Uterus (tissue), 4 donors: ENCODE measurements at places on chromosomes 6 and 20. TPM values are rescaled to one million over a fixed set of nuclear protein-coding genes. Genes with fewer than 3 reads are reported as not detected.
A peak's percentile ranks its signal among the peaks of the same experiment; 100 is the strongest.

GRCh38 chr6:32554116-32554965 is 24.3 kb upstream of the HLA-DRB5 start:
- no peak for DNase-seq

GRCh38 chr20:57934007-57934805 is 224.4 kb upstream of the PMEPA1 start:
- DNase-seq = no peak

DNA sequence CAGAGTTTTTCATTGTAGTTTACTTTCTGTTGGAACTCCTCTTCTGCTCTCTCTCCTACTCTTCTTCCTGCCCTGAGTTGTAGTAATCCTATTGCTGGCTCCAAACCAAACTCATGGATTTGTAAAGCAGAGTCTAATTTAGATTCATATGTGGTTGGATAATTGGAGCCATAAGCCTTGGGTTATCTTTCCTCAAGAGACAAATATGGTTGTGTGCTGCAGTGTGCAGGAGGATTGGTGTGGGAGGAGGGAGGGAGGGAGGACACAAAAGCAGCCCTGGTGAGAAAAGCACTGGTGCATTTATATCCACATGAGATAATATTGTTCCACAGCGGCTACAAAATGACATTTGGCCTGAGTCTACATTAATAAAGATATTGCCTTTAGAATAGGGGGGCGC is 4.2 kb downstream of the HLA-G start:
- DNase-seq = no peak

- no peak for DNase-seq
Observed at GRCh38 chr20:37697314-37697713, 3.5 kb downstream of the CTNNBL1 start.

DNA sequence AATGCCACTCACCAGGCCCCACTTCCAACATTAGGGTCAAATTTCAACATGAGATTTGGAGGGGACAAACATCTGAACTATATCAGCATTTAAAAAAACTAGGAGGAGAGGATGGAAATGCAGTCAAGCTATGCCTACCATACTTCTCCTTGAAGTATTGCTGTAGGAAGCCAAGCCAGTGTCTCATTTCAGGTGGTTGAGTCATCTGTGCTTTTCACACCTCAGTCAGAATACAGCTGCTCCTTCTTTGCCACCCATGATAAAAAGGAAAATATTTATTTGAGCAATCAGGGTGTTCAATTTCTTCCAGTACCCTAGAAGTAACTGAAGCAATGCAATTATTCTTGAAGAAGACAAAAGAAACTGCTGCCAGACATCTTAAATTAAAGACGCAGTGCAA is 47.0 kb upstream of the EEF1E1 start:
- DNase-seq = no peak

- no peak for DNase-seq
Observed at GRCh38 chr6:154320181-154320580, 36.4 kb downstream of the IPCEF1 start.

- no peak for DNase-seq
Observed at GRCh38 chr6:153595903-153596302, 443.1 kb upstream of the OPRM1 start.

DNA sequence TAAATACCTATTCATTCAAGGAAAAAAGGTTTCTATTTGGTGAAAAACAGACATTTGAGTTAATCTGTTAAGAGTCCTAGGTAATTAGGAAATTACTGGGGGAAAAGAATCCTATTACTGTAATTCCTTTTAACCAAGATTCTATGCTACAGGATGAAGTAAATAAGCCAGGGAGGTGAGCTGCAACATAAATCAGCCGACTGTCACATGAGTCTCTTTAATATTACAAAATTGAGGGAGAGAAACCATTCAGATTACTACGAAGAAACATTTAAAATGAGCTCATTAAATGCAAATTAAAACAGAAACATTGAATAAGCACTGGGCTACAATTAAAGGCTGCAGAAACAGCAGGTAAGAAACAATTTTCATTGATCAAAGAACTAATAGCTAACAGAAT is 5.3 kb downstream of the PRKN start:
- no peak for DNase-seq

DNA sequence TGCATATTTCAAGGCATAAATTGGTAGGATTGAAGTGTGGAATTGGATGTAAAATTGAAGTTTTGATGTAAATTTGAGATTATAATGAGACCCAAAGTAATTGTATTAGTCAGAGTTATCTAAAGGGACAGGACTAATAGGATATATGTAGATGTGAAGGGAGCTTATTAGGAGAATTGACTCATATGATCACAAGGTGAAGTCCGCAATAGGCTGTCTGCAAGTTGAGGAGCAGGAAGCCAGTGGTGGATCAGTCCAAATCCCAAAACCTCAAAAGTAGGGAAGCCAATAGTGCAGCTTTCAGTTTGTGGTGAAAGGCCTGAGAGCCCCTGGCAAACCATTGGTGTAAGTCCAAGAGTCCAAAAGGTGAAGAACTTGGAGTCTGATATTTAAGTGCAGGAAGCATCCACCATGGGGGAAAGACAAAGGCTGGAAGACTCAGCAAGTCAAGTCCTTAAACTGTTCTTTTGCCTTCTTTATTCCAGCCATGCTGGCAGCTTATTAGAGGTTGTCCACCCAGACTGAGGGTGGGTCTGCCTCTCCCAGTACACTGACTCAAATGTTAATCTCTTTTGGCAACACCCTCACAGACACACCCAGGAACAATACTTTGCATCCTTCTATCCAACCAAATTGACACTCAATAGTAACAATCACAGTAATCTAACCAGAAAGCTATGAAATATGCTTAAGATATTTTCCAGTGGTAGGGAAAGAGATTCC is 442.6 kb upstream of the PTCHD4 start:
- DNase-seq = no peak

GRCh38 chr20:48360342-48360975 is 467.3 kb downstream of the PREX1 start:
- DNase-seq = no peak

DNA sequence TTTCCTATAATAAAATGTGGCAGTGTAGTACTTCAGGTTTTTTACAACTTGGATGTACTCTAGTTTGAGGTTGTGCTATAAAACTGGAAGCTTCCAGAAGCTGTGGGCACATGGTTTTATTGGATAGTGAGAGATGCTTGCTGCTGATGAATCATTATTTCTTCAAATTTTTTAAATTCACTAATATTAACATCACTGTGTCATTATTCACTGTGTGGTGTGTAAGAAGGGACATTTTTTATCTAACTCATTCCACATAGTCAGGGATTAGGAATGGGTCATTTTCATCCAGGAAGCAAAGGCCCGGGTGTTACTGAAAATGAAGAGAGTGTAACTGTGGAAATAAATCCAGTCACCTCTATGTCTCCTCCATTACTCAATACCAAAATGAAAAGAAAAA is 421.0 kb downstream of the TENT5A start:
- no peak for DNase-seq

DNA sequence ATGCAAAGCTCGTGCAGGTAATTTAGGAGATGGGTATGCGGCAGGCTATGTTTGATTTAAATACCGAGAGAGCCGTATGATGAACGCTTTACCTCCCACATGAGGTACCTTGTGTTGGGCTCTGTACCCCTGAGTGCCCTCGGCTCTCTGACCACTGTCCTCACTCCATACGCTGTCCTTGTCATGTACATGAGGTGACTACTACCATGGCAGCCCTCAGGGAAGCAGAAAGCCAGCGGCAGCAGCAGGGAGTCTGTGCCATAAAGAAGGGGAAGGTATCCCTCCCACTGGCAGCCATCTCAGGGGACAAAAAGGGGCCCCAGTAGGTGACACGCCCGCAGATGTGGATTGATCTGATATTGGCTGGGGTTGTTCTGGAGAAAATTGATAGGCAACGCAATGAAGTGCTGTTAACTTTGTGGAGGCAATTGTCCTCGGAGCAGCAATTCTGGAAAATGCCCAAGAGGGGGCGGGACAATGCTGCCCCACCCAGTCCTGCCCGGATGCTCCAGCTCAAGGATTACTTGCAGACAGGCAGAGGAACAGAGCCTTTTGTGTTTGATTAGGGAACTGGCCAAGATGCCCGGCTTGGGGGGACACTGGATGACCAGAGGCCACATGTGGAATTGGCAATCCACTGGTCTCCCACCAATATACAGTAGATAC is 38.0 kb upstream of the HSF2 start:
- DNase-seq = no peak

GRCh38 chr6:108616973-108617372 is 56.3 kb downstream of the FOXO3 start:
- DNase-seq = no peak

DNA sequence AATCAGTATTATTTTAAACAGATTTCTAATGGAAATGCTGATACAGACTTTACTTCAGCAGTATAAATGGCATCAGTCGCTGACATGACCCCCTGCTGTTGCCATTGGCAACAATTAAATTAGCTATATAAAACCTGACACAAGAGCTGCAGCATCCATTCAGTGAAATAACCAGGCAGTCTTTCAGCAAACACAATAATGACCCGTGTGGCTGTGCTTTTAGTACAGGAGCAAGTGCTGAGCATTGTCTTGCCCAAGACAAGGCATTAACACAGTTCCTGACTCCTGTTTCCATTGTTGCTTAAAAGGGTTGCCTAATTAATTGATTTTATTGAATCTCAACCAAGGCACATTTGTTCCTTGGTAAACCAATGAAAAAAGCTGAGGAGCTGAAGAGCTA is 382.1 kb downstream of the HACE1 start:
- no peak for DNase-seq

DNA sequence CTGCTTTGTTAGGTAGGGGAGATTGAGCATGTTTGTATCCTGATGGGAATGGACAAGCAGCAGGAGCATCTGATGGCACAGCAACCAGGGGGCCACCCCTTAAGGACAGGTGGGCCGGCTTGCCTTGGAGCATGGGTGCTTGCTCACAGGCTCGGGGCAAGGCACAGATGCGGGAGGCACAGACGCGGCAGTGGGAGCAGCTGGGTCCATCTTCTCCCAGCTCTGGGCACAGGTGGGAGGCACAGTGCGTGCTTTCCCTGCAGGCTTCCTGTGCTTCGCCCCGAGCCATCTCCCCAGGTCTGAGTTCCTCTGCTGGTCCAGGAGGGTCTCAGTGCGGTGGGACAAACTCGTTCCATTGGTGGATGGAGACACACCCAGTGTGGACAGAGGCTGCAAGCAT is 73.6 kb upstream of the BHLHE23 start:
- no peak for DNase-seq

GRCh38 chr6:110581679-110582078 is 105.3 kb upstream of the SLC22A16 start:
- no peak for DNase-seq

- no peak for DNase-seq
Observed at GRCh38 chr20:13231031-13231752, 10.1 kb downstream of the ISM1 start.

DNA sequence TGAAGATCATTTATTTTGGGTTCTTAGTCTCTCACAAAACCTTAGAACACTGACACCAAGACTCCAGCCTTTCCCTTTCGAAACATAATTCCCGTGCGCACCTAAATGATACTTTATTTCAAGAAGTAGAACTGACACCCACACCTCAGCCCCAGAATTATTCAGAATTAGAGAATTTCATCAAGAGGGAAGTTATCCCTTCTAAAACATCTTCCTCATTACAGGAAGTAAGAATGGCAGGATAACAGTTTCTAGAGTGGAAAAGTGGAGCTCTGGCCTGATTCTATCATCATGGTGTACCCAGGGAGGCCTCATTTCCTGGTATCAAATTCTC is 1.4 kb upstream of the SRXN1 start:
- DNase-seq = no peak

DNA sequence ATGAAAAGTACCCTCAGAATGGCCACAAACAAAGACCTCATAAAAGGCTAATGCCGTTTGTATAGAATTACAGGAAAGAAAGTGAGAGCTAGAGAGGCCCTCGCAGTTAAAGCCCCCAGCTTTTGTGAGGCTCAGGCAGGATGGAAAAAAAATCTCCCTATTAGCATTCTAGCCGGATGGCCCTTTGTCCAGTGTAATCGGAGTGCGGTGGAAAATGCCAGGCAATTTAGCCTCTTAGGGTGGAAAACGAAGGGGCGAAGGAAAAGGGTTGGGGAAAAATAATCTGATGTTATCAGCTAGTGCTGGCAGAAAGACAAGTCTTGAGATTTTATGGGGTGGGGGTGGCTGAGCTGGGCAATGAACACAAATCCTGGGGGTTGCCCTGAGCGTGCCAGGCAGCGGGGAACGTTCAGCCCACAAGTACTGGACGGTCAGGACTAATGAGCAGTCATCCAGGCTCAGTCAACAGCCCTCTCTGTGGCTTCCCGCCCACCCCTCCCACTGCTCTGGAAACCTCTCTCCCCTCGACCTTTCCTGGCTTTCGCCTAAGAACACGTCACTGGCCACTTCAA is 92.4 kb downstream of the PSMG4 start:
- DNase-seq = peak; percentile 34

- DNase-seq = no peak
Observed at GRCh38 chr20:3479025-3479424, 8.2 kb downstream of the ATRN start.

GRCh38 chr6:43313813-43314212 is 5.2 kb upstream of the CRIP3 start:
- no peak for DNase-seq

DNA sequence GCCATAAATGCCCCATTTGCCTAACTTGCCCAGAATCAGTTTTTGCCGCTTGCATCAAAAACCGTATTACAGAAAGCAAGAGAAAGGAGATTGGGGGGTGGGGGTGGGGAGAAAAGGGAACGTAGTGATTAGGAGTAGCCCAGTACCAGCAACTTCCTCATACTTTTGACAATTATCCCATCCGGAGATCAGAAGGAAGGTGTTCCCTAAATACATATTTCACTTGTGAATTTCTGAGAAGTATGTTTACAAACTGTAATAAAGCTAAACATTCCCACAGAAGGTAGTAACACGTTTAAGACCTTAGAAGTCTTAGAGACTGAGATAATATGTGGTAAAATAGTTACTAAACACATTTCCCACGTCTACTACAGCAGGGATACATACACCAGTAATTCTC is 14.5 kb downstream of the PREP start:
- no peak for DNase-seq

DNA sequence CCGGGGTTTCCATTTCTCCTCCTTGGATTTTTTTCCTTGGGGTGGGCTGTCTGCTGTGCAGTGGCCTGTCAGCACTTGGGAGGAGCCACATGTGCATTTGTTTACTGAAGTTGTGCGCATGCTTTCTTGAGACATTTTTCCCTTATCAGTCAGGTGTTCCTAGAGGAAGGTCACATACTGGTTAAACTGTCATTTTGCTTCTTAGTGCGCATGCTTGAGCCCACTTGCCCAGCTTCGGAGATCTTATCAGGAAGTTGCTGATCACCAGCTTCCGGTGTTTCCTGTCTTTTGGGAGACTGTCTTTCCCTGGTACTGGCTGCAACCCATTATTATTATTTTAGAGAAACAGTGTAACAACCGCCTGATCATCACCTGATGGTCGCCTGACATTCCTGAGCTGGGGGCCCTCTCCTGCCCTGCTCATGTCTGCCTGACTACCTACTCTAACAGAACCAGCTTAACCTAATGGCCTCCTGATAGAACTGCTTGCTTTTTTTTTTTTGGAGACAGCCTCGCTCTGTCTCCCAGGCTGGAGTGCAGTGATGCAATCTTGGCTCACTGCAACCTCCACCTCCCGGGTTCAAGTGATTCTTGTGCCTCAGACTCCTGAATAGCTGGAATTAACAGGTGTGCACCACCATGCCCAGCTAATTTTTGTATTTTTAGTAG is 378 bp upstream of the ERVFRD-1 start:
- DNase-seq = no peak

Gene SLC22A16
- not detected for total RNA-seq

Gene PAX1
- total RNA-seq = not detected

Gene GRIK2
- total RNA-seq = not detected

Gene WFDC12
- total RNA-seq = not detected

Gene TCP11
- not detected for total RNA-seq

Gene CDSN
- not detected for total RNA-seq

Gene CRYBG1
- 65.3 TPM for total RNA-seq

Gene HLA-DPA1
- 187 TPM for total RNA-seq

Gene FOXS1
- total RNA-seq = not detected

Gene SIRPD
- total RNA-seq = not detected

Gene TFAP2D
- total RNA-seq = not detected
